Stimulated activated naive CD4-positive, alpha-beta T cell (primary cell): ENCODE measurements at places on chromosomes 13 and 19.
A peak's percentile ranks its signal among the peaks of the same experiment; 100 is the strongest.

DNA sequence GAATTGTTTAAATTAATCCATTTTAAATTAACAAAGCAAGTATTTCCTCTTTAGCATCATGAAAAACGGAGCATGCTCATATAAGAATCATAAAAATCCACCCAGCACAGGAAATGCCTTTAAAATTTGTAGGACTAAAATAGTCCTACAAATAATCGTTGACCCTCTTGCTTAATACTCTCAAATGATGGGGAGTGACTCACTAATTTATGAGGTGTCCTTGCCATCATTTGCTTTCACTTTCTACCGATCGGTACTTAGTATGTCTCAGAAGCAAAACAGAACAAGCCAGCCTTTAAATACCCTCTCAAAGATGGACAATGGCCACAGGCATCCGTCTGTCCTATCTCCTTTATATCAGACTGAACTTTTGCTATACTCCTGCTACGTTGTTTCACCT is 97.2 kb downstream of the SUCLA2 start:
- no peak for DNase-seq

GRCh38 chr19:46181388-46181779 is 33.3 kb downstream of the IGFL2 start:
- DNase-seq, result no peak

DNA sequence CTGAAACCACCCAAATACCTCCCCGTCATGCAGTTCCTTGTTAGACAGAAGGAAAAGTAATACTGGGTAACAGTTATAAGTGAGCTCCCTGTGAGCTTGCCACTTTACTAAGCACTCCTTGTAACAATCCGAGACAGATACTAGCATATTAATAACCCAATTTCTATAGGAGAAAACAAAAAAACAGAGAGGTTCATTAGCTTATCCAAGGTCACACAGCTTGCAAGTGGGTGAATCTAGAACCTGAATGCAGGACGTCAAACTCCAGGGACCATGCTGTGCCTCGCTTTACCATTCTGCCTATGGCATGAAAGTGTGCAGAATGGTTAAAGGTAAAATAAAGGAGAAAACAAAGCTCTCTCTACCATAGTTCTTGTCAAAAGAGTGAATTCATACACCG is 15.4 kb downstream of the SIGLEC5 start:
- DNase-seq, result no peak

DNA sequence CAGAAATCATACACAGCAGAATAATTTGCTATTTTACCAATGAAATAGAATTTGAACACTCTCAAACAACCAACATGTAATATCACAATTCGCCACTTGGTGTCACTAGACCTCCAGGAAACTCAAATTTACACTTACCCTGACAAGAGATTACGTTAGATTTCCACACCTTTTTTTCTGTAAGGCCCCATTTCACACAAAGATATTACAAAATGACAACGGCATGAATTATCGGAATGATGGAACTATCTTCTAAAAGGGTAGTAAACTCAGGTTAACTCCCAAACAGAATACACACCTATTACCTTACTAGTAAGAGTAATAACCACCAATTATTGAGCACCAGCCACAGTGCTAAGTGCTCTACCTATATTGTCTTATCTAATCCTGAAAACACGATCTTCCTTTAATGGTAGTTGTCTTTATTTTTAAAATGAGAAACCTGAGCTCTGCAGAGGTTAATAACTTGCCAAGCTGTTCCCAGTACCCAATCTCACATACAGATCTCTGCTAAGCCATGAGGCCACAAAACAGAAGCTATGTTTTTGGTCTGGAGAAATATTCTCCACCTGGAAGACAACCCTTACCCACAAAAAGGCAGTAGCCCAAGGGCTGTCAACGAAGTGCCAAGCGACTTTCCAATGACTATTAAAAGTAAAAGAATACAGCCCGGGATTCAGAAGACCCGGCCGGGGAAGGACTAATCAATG is 152.4 kb downstream of the DCLK1 start:
- no peak for DNase-seq

DNA sequence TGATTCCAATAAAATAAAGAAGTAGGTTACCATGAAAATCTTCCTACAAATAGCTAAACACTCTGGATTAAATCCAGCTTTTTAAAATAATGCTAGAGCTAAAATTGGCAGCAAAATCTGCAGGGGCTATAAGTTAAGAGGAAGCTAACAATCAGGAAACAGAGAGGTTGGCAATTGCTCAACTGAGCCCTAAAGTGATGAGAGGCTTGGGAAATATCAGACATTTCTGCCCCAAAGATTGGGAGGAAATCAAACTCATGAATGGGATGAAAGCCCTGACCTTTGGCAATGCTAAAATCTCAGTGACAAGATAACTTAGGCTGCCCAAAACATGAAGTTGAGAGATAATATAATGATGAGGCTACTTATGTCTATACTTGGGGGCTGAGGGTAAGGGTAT is 1437.9 kb downstream of the EFNB2 start:
- DNase-seq, result no peak

GRCh38 chr13:77323858-77324257 is 3.0 kb downstream of the MYCBP2 start:
- no peak for DNase-seq

- no peak for DNase-seq
These were observed 34.6 kb downstream of the NLRP2 start for GRCh38 chr19:55000761-55001160.

DNA sequence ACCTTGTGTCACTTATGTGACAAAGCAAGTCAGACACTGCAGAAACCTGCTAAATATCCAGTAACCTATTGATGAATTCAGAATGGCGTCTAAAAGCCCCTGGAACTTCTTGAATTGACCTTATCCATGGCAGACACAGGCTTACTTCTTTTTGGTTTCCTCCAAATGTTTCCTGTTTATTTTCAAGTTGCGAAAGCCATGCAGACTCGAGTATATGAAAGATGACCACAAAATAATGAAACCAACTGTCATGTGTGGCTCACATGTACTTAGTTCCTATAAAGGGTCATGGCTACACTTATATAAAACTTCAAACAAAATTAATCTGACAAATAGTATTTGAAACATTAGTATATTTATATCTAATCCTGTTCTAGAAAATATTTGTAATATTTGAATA is 113.1 kb upstream of the FNDC3A start:
- no peak for DNase-seq

DNA sequence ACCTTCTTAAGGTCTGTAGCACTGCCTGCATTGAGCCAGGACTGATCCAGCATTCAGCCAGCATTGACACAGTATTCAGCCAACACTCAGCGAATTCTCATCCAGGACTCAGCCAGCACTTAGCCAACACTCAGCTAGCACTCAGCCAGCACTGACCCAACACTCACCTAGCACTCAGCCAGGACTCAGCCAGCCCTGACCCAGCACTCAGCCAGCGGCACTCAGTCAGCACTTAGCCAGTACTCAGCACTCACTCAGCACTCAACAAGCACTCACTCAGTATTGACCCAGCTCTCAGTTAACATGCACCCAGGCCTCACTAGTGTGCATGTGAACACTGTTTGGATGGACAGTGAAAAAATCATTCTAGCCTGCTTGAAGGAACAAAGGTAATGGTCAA is 55.0 kb downstream of the TSHZ3 start:
- no peak for DNase-seq

DNA sequence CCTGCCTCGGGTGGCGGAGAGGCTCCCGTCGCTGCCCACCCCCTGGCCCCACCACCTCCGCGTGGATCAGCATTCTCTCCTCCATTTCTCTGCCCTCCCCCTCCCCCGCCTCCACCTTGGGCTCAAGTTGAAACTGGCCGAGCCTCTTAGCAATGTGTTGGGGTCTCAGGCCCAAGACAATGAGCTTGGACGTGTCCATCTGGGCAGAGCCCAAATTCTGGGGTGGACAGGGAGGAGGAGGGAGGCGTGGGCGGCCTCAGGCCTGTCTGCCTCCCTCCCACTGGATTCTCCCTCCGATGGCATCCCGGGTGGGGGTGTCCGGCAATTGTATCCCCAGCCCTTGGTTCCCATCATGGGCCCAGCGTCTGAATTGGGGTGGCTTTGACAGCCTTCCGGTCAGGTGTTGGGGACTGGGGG is 1.2 kb downstream of the CELF5 start:
- no peak for DNase-seq

DNA sequence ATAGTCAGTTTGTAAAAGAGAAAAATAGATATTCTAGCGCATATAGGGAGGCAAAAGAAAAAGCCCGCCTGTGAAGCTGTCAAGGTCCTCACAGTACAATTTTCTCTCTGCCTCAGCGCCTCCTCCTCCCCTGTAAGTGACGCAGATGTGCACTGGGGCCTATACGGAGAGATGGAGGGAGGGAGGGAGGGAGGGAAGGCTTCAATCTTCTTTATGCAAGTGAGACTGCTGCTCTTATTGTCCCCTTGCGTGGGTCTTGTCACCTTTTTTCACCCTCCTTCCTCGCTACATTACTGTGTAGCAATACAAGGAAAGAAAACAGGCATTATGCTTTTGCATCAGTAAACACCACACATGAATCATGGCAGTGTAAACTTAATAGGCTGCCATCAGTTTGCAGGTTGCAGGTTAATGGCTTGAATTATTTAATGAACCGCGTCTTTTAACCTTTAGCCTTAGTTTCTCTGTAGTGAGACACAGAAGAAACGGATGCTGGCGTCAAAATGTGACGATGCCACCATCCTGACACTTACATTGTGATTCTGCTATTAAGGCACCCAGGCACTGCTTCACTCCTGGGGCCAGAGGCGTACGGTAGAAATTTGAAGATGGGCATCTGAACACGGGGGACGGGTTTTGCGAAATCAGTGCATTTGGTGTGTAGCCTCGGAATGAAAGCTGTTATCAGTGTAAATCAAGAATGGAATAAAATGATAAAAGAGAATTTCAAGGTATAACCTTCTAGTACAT is at the start of gene KLHL1:
KLHL1 (minus strand) TSS at position 97 of the 750 bp plus-strand sequence. CDS start 753 bp downstream, outside the sequence.
- no peak for DNase-seq

DNA sequence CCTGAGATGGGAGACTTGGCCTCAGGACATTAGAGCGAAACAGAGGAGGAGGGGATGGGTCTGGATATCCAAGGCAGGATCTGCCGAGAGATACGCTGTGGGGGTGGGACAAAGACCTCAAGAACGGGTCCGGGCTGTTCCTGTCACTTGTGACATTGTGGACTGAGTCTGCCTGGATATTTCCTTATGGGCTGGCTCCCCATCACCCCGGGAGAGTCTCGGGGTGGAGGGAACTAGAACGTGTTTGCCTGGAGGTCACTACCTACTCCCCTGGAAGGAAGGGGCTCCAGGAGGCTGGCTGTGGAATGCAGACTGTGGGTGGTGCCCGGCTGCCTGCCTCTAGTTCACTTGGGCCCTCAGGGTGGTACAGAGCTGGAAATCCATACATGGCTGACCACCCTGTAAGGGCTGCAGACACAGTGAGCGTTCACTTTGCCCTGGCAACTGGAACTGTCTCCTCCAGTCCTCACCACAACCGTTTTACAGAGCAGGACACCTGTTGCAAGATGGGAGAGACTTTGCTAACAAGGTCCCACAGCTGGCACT is 26.4 kb downstream of the DNM2 start:
- DNase-seq, result no peak

DNA sequence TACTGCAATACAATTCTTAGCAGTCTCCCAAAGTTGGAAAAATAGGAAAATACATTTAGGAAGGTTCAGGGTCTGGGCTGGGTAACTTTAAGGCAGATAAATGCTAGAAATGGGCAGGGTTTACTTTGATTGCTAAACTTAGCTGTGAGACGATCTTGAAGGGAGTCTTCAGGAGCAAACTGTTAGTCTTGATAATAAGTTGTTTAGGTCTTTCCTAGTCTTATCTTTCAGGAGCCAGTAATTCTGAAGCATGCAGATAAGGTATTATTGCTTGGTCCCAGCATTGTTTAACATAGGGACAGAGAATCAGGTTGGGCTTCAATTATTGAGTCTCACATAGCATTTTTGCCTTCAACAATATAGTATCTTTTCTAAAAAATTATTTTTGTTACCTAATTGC is 262.4 kb upstream of the MIR17HG start:
- DNase-seq, result no peak

GRCh38 chr13:27482983-27483382 is 32.6 kb upstream of the MTIF3 start:
- no peak for DNase-seq

- DNase-seq, result no peak
These were observed 48.0 kb downstream of the FRY start for GRCh38 chr13:32079587-32079986.

DNA sequence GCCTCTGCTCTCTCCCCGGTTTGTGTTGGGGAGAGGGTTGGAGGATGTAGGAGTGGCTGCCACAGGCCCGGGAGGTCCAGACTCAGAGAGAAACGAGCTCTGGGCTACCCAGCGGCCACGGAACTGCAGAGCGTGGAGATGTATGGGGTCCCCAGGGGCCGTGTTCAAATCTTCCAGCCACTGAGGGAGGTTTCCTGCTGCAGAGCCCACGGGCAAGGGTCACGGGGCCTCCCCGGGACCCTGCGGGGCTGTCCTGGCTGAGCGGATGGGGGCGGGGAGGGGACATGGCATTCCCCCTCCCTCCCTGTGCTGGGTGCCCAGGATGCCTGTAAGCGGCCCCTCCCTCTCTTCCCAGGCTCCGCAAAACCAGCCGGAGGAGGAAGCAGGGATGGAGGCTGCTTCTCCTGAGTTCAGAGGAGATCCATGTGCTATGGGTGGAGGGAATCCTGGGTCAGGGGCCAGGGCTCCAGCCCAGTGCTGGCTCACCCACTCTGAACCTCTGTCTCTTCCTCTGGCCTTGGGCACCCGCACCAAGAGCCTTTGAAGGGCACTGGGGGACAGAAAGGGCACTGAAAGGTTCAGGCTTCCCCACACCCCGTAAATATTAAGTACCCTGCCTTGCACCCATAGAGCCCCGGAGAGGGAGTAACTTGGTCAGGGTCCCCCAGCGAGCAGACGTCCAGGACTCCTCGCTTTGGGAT is 22.6 kb downstream of the SMIM24 start:
- no peak for DNase-seq

DNA sequence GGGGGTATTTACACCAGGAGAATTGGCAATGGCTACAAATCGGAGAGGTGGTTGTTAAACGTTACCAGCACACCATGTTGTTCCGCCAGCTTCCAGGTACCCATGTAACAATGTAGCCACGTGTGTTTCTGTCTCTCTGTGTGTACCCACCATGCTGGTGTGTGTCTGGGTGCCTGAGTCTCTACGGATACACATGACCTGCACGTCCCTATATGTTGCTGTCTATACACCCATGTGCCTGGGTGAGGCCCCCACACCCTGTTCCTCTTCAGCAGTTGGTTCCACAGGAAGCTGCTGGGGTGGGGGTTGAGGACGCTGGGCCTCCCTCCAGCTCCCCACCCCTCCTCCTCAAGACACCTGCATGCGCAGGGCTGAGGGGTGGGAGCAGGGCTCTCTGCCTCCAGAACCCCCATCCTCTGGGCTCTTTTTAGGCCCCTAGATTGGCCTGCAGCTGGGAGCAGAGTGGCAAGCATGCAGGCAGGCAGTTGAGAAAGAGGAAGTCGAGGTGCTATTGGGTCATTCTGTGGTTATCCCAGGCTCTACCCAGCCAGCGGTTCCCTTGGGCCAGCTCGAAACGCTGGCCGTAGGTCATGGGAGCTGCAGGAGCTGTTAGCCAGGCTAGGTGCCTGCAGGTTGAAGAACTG is at the start of gene ARHGEF18:
ARHGEF18 (plus strand) TSS at position 351 of the 644 bp plus-strand sequence. CDS start 13,954 bp downstream, outside the sequence.
- DNase-seq, result peak; percentile 38

DNA sequence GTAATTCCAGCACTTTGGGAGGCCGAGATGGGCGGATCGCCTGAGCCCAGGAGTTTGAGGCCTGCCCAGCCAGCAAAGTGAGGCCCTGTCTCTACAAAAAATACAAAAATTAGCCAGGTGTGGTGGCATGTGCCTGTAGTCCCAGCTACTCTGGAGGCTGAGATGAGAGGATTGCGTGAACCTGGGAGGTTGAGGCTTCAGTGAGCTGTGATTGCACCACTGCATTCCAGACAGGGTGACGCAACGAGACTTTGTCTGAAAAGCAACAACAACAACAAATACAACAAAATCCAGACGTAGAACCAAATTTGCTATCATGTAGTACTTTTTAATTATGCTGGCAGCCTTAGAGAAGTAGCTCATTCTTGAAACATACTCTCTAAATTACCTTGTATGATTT is 277.1 kb downstream of the KLF5 start:
- no peak for DNase-seq
